Right ventricle myocardium superior (tissue), 1 donor: ENCODE measurements at places on chromosomes 4 and X. TPM values are rescaled to one million over a fixed set of nuclear protein-coding genes. Genes with fewer than 3 reads are reported as not detected.

DNA sequence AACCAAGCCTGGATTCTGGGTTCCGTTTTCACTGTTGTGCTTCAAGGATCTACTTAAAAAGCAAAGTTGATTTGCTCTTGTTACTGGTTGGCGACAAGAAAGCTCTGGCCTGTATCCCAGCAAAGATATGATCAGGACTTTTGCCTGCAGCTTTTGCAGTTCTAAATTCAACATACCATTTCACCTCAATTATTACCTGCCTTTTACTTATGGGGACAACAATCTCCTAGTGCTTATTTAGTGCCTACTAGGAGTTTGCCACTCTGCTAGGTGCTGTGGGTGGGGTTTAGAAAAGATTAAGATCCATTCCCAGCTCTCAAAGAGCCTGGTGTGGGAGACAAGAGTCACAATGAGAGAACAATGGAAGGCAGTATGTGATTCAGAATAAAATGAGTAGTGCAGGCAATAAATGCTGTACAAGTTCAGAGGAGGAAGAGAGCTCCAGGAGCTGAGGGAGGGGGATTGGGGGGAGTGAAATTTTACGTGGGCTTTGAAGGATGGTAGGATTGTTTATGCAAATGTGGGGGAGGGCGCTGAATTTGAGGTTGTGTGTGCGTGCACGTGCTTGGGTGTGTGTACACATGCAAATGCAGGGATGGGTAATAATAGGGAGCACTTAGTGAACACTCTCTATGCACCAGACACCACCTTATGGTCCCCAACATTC, 5.0 kb upstream of the TMEM164 start:
- no peak for DNase-seq

DNA sequence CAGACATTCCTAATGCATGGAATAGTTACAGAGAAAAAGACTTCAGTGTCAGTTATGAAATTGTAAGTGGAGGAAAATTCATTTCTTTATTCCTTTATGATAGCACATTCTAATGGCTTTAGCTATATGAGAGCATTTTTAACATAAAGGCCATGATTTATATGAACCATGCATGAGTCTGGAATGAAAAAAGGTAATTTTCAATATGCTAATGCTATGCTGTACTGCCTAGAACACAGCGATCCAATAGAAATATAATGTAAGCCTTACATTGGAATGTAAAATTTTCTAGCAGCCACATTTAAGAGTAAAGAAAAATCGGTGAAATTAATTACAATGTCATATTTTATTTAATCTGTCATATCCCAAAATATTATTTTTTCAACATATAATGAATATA, 932.0 kb downstream of the C4orf33 start:
- DNase-seq = no peak

DNA sequence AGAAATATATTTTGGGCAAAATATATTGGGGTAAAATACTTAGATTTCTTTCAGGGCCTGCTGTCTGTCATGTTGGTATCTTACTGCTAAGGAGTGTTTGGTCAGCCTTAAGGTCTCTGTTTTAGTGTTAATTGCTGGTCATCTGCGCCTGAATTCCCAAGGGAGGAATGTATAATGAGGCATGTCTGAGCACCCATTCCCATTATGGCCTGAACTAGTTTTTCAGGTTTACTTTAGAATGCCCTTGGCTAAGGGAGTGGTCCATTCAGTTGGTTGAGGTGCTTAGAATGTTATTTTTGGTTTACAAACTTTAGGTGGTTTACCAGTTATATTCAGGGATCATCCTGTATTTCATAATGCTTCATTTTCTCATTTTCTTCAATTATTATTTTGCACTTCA, 125.9 kb downstream of the CFAP299 start:
- DNase-seq = no peak

GRCh38 chrX:69919749-69920148, 130.0 kb downstream of the AWAT2 start:
- no peak for DNase-seq

GRCh38 chr4:86283371-86283770, 76.5 kb downstream of the MAPK10 start:
- DNase-seq = no peak

DNA sequence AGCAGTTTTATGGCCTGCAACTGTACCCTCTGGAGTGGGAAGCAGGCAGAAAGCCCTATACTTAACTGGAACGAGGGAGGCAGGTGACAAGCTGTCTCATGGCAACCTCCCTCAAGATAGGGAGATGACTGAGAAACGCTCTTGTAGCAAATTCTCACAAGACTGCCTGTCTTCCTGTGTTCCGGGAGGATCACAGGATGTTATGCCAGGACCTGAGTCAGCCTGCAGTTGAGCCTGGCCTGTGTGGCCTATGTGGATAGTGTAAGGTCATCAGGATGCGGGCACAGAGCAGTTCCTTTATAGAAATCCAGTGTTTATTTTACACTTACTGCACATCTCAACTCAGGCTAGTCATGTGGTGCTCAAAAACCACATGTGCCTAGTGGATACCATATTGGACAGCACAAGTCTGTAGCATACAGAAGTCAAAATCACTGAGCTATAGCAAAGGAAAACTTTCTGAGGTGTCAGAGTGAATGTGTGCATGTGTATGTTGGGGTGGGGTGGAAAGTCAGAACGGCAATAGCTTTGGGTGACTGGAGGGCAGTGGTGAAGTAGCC, 25.2 kb downstream of the TAF7L start:
- no peak for DNase-seq

DNA sequence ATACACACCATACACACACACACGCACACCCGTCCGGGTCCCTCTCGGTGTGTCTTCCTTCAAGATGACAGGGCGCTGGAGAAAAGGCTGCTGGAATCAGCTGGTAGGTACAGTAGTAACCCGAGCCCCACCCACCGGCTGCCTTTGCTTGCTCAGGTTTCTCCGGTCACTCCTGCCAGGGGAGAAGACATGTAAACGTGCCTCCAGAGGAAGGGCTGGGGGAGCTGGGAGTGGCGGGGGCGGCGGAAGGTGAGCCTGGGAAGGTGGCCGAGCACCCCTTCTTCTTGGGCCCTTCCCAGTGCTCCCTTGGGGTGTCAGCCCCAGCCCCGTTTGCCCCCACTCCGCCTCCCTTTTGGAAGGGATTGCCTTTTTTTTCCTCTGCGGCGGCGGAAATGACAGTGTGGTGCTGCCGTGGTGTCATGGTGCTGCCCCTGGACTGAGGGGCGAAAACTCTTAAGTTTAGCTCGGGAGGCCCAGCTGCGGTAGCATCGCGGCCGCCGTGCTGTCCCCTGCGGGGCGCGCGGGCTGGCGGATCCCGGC, at the start of gene MID2:
TSS of gene MID2 (plus strand) at position 169 of the 540 bp plus-strand sequence. CDS start 561 bp downstream, outside the sequence.
- DNase-seq = peak; percentile 57

DNA sequence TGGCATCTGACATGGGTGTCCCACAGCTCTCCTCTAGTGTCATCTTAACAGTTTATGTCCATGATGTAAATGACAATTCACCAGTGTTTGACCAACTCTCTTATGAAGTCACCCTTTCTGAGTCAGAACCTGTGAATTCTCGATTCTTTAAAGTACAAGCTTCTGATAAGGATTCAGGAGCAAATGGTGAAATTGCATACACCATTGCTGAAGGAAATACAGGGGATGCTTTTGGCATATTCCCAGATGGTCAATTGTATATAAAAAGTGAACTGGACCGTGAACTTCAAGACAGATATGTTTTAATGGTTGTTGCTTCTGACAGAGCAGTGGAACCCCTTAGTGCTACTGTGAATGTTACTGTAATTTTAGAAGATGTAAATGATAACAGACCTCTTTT, 4.6 kb downstream of the FAT4 start:
- DNase-seq = no peak

- DNase-seq = no peak
Measured at GRCh38 chr4:186082221-186082620, 13.3 kb downstream of the TLR3 start.

GRCh38 chrX:32269866-32270265, 941.5 kb downstream of the DMD start:
- no peak for DNase-seq

GRCh38 chrX:133633162-133633561, 217.9 kb upstream of the GPC4 start:
- no peak for DNase-seq

DNA sequence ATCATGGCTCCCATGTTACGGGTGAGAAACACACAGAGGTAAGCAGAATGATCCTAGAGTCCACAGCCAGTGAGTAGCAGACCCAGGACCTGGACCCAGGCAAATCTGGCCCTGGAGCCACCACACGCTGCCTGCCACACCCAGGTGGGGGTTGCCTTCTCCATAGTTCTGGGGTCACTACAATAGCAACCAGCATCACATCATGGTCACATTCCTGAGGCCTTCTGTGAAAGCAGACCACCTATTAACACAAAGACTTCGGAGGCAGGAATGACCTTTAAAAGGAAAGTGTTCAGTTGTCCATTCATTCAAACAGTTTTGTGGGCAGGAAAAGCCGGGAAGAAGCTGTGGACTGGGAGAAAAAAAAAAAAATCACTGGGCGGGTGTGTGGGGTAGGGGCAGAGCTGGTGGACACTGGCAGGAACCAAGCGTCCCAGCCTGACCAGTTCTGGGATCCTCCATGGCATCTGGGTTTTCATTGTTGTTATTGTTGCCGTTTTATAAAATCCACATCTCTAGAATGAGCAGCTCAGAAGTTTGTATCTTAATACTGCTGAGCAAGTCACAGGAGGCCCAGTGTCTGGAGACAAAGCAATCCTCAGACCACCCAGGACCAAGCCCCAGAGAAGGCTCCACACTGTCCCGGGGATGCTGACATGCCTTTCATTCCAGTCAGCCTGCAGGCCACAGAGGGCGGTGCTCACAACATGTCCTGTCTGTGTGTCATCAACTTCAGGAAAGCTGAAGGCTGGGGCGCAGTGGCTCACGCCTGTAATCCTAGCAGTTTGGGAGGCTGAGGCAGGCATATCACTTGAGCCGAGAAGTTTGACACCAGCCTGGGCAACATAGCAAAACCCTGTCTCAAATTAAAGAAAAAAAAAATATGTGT, 67.0 kb downstream of the SEL1L3 start:
- DNase-seq = no peak

GRCh38 chr4:31768756-31769155, 1048.6 kb downstream of the PCDH7 start:
- no peak for DNase-seq

GRCh38 chr4:23134331-23134730, 441.6 kb downstream of the GBA3 start:
- DNase-seq = no peak

DNA sequence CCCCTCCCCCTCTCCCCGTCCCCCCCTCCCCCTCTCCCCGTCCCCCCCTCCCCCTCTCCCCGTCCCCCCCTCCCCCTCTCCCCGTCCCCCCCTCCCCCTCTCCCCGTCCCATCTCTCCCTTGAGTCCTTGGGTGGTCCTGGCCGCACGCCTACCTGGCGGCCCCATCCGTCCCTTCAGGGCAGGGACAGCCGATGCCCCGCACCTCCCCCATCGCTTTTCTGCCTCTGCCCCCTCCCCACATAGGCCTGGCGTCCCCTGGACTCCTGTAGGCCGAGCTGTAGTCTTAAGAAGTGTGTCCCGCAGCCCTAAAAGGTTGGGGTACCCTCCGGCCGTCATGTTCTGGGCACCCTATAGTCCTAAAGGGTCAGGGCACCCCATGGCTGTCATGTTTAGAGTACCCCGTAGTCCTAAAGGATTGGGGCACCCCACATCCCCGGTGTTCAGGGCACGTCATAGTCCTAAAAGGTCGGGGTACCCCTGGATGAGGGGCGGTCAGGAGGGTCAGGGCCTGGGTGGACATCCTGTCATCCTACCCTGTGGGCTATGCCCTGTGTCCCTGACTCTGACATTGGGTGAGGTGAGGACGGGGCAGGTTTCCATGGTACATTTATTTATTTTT, 10.8 kb upstream of the GTPBP6 start:
- peak; percentile 22 for DNase-seq

DNA sequence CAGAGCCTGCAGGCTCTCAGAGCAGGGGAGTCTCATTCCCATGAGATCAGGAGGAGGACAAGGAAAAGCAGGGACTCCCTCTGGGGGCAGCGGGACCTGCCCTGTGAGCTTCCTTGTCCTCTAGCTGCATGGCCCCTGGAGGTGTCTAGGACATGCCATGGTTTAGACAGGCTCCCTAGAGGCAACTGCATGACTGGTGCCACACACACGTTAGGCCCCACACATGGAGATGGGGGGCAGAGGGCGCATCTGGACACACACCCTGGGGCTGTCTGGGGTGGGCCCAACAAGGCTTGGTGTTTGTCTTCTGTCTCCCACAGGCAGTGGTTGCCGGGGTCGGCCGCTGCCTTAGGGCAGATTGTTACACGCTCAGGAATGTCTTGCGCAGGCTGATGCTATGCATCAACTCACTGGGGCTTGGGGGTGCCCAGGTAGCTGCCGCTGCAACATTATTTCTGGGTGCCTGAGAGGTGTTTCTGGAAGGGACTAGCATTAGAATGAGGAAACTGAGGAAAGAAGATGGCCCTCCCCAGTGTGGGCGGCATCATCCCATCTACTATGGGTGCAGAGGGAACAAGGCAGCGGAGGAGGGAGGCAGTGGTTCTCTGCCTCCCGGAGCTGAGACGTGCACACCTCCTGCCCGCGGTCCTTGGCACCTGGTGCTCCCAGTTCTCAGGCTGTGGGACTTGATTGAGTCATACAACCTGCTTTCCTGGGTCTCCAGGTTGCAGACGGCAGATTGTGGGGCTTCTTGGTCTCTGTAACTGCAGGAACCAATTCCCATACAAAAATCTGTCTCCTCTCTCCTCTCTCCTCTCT, 32.1 kb upstream of the GPR78 start:
- no peak for DNase-seq

GRCh38 chr4:67635331-67635730, 65.6 kb downstream of the UBA6 start:
- no peak for DNase-seq

Gene F8
- 38.9 TPM for total RNA-seq

Gene CXorf65
- not detected for total RNA-seq

Gene RAI2
- 18.1 TPM for total RNA-seq

Gene MAGEA8
- not detected for total RNA-seq

Gene SYTL5
- not detected for total RNA-seq

Gene ZDHHC15
- total RNA-seq = 2.8 TPM

Gene GJB1
- not detected for total RNA-seq

Gene ESX1
- total RNA-seq = not detected
